Brain pericyte (primary cell): ENCODE measurements at places on chromosomes 1 and 21.

DNA sequence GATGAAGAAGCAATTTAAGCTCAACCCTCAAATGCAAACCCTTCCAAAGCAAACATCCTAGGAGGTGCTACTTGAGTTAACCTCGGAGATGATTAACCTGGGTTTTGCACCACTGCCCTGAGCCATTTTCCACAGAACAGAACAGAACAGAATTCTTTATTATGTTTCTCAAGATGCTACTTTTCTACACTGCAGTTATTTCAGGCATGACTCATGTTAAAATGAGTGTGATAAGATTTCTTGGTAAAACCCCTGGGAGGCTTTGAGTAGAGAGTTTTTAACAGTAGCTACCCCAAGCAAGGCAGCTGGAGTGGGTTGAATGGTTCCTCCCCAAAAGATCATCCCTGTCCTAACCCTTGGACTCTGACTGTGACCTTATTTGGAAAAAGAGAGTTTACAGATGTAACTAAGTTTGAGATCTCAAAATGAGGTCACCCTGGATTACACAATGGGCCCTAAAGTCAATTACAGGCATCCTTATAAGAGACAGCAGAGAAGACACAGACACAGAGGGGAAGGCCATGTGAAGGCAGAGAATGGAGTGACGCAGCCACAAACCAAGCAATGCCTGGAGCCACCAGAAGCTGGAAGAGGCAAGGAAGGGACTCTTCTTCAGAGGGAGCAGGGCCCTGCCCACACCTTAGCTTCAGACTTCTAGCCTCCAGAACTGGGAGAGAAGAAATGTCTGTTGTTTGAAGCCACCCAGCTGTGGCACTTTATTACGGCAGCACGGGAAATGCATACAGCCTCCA is 153.4 kb downstream of the ETS2 start:
- no peak for DNase-seq

- DNase-seq = no peak
Measured at GRCh38 chr1:71695821-71696220, 586.5 kb downstream of the NEGR1 start.

GRCh38 chr1:31181515-31182343 is 58.0 kb downstream of the NKAIN1 start:
- no peak for DNase-seq

- peak; percentile 6 for DNase-seq
Measured at GRCh38 chr1:177209357-177209756, 38.6 kb downstream of the BRINP2 start.

- DNase-seq = no peak
Measured at GRCh38 chr1:216587715-216588114, 135.5 kb downstream of the ESRRG start.

- DNase-seq = no peak
Measured at GRCh38 chr1:218659911-218660677, 315.0 kb downstream of the TGFB2 start.

DNA sequence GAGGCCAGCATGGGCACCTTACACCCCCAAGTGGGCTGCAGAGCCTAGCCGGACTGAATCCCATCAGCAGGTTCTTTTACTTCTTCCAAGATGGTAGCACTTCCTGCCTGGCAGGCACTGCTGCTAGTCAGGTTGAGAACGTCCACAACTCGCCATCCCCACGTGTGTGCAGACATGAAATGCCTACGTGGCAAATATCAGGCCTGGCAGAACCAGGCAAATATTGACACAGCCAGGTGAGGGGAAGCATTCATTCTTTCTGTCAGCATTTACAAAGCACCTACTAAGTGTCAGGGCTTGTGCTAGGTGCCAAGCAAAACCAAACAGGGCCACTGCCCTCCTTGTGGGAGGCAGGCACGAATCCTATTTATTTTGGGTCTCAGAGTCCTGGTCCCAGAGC is 52.3 kb upstream of the SIM2 start:
- DNase-seq = no peak
